ENCODE measurements at places on chromosomes 2 and 18.

- no peak for DNase-seq
Measured at GRCh38 chr18:12637393-12637792, 20.5 kb downstream of the SPIRE1 start.

- no peak for DNase-seq
Measured at GRCh38 chr2:127429844-127430425, 11.7 kb downstream of the PROC start.

DNA sequence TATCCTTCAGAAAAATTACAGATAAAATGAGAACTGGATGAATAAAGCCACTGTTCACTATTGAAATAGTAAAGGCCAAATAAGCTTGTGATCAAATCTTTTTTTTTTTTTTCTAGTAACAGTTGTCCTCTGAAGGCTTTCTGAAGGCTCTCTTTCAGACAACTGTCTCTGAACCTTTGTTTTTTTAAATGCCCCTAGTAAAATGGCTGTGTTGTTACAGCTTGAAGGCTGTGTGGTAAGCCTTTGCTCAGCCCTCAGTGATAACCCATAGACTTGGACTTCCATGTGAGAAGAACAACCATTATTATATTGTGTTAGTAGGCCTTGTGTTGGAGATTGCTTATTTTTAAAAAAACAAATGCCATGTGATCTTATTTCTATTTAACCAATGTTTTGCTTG is 17.6 kb downstream of the FMNL2 start:
- DNase-seq = no peak

DNA sequence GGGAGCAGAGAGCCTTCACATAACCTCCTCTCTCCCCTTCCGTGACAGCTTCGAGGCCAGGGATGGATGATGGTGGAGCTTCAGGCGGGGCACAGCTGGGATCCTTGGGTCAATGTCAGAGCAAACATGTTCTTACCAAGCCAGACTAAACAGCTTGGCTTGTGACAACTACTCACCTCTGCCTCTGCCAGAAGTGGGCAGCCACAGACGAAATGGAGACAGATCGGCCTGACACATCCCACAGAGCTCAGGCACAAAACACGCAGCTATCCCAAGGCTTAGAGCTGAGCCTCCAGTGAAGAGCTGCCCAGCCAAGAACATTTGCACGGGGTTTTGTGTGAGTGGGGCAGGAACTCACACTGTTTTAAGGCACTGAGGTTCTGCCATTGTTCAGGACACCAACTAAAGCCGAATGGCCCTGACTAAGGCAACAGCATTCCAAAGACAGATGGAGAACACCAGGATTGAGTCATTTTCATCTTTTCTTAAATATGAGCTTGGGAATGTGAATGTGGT is 12.8 kb downstream of the PXDN start:
- DNase-seq = no peak

- DNase-seq = no peak
Measured at GRCh38 chr2:99842451-99842850, 299.9 kb downstream of the AFF3 start.

DNA sequence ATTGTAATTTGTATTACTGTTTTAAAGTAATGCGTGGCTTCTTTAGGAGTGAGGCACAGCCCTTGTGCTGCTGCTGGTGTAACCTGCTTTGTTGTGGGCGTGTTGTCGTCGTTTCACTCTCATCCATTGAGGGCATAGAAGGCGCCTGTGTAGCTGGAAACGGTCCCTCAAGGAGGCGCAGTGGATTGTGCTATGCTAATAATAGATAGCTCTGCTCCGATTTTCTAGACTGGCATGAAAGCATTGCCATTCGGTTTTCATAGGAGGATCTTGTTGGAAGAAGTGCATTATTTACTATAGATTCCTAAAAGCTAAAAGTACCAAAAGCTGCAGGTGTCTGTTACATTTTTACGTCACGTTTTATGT is 17.9 kb downstream of the RAB12 start:
- DNase-seq = no peak

GRCh38 chr2:19169134-19169768 is 189.2 kb downstream of the OSR1 start:
- DNase-seq = no peak

GRCh38 chr2:60979231-60979630 is 38.3 kb upstream of the PEX13 start:
- DNase-seq = no peak

- DNase-seq = no peak
Measured at GRCh38 chr2:216469661-216470060, 29.0 kb upstream of the RPL37A start.

- DNase-seq = no peak
Measured at GRCh38 chr2:98713332-98714015, 17.5 kb downstream of the MGAT4A start.

- no peak for DNase-seq
Measured at GRCh38 chr2:43609290-43609918, 13.6 kb upstream of the THADA start.

DNA sequence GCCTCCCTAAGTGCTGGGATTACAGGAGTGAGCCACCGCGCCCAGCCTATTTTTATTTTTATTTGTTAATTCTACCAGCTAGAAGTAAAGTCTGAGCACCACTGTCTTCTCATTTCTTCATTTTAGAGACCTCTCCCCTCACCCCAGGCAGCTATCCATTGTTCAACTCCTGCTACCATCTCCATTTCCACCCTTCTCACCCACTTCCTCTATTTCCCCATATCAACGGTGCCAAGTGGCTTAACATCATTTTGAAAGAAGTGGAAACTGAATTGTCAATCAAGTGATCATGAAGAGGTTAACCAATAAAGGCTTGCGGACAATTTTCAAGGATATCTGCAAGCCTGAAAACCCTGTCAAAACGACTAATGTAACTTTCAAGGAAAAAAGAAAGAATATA is 323.1 kb downstream of the NBAS start:
- DNase-seq = no peak

DNA sequence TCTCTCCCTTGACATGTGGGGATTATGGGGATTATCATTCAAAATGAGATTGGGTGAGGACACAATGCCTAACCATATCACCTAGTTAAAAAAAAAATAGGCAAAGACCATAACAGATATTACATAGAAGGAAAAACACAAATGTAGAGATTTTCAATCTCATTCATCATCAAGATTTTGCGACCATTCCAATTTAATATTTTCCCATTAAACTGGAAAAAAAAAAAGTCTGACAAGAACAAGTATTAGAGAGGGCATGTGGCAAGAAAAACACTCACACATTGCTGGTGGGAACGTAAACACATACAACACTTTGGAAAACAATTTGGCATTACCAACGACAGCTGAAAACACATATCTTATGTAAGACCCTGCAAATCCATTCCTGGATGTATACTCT is 71.0 kb upstream of the MYCN start:
- no peak for DNase-seq

- no peak for DNase-seq
Measured at GRCh38 chr2:50922506-50922905, 109.4 kb downstream of the NRXN1 start.

- DNase-seq = no peak
Measured at GRCh38 chr18:7754258-7754657, 187.1 kb downstream of the PTPRM start.

DNA sequence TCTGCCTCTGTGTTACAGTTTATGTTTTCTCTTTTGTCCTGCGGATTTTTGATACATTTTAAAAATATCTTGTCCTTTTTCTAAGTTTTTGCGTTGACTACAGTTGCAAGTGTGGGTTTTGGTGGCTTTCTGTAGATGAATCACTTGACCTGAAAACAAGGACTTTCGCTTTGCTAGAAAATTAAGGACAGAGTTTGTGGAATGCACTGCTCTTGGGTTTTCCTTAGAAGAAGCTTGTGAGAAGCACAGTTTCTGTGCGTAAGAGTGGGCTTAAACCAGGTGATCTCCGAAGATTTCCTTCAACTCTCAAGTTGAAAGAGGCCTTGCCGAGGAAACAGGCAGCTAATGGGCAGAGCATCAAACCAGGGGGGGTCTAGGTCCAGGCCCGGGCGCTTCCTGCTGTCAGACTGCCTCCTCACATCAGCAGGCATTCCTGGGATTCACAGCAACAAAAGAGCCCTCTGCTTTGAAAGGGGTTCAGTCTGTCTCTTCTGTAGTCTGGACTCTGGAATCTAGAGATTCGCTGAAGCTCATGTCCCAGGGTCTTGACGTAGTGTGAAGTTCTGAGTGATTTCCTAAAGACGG is 17.3 kb downstream of the NCK2 start:
- no peak for DNase-seq

GRCh38 chr2:160282063-160282580 is 82.0 kb upstream of the ITGB6 start:
- DNase-seq = no peak

DNA sequence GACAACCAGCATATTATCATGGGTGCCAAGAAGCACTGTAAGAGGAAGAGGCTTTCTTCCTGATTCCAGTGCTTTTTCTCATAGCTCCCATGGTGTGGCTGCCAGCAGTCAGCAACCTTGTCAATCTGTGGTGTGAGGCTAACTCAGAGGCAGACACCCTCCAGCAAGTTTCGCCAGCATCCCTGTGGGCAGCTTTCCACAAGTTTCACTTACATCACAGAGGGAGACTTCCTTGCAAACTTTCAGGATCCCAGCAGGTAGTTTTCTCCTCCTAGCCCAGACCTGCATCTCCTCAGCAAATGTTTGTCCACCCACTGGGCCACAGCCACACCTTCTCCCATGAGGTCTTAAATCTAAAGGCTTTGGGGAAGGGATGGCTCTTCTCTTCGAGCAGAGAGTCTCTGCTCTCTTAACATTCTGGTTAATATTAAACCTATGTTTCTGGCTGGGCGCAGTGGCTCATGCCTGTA is 9.1 kb downstream of the DNAH7 start:
- DNase-seq = no peak

DNA sequence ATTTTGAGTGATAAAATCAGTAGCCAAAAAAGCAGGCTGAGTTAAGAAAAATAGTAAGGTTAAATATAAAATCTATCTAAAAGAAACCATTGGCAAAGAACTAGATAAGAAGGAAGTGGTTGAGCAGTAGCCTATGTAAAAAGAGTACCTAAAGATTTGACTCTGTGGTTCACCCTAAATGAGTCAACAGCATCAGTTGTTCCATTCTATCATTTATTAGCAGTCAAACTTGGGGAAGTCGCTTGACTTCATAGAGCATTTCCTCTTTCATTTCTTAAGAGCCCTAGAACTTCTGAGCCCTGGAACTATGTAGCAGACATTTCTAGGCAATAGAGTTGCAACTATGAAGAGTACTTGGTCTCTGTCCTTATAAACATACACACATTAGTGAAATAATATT is 381.7 kb downstream of the NUP35 start:
- DNase-seq = no peak

DNA sequence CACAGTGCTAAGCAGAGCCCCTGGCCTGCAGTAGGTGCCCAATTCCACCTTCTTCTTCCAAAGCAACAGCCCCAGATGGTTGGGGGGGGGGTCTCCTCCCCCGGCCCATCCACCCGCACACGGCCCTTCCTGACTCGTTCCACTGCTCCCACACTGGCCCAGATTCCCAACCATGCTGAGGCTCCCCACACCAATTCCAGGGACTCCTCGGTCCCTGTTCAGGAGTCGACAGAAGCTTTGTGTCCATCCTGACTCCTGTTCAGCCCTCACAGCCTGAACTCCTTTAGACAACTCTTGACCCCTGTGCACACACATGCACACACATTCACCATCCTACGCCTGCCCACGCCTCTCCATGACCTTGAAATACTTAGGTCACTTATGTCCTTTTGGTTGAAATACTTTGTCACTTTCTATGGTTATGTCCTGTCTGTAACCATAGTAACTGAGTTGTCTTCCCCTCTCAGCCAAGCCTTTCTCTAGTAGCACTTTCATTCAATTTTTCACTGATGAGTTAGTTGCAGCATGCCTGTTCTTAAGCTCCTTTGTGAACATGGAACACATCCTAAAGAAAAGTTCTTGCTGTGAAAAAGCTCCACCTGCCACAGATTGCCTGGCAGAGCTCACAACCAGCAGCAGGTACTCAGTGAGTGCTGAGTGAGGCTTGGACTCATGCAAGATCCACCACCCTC is 225.8 kb downstream of the SEPTIN10 start:
- DNase-seq = no peak

- no peak for DNase-seq
Measured at GRCh38 chr2:216897561-216898203, 37.8 kb upstream of the TNP1 start.

- DNase-seq = no peak
Measured at GRCh38 chr2:9809448-9810088, 33.7 kb upstream of the TAF1B start.

- no peak for DNase-seq
Measured at GRCh38 chr2:201004370-201004769, 40.9 kb upstream of the ORC2 start.

DNA sequence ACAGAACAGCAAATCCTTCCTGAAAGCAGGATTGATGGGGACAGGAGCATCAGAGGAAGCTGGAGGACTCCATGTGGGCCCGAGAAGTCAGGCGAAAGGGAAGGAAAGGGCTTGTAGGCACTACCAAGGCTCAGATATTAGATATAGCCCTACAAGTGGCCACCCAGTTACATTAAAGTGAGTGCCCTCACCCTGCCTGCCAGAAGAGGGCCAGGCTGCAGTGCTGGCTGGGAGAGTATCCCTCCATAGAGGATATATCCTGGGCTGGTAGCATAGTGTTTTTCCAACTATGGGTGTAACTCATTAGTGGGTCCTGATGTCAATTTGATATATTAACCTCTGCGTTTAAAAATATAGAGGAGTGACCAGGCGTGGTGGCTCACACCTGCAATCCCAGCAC is 285.2 kb downstream of the MYCN start:
- no peak for DNase-seq

DNA sequence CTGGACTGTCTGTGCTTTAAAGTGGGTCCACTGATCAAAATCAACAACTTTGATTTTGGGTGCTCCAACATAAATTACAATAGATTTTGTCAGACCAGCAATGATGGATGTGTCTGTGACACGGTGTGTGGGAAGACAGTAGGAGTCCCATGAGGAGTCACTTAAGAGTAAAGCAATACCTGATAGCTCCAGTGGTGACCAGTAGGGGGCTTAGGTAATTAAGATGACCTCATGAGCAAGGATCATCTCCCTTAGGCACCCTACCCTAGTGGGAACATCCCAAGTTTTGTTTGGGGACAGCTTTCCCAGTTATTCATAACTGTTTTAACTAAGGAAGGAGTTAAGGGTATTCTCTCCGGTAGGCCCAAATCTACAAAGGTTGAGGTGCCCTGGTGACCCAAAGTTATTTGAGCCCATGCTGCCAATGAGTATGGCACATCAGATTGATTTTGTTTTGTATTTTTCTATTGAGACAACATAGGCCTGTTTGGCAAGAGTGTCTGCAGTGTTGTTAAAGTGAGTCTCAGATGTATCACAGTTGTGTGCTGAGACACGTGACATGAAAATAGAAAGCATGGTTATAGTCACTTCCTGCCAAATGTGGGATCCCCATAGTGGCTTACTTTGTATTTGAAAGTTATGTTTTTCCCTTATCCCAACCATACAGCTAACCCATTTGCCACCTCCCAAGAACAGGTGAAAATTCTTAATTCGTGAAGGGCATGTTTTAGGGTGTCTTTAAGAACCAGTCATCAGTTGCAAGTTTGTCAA is 1337.6 kb upstream of the SLC39A10 start:
- no peak for DNase-seq

DNA sequence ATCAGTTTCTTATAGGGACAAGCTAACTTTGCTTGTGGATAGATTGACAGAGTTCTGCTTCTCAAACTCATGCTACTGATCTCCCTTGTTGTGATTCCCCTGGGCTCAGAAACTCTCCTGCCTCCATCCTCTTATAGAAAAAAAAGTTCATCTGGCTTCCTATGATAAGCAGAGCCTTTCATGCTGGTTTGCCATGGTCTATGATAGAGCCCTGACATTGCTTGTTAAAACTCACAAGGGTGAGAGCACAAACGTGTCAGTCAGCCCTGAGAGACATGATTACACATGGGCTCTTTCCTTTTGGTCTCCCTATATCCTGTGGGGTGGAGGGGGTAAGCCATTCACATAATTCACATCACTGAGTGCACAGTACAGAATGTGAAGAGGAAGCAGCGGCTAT is 121.8 kb downstream of the TDRD15 start:
- DNase-seq = no peak

All from stimulated activated CD8-positive, alpha-beta memory T cell treated with anti-CD3 and anti-CD28 coated beads, Interleukin-7, amount 100 ng/mL, for 1 hour (primary cell).